T-helper 2 cell (primary cell): ENCODE measurements at places on chromosomes 11 and 22.

DNA sequence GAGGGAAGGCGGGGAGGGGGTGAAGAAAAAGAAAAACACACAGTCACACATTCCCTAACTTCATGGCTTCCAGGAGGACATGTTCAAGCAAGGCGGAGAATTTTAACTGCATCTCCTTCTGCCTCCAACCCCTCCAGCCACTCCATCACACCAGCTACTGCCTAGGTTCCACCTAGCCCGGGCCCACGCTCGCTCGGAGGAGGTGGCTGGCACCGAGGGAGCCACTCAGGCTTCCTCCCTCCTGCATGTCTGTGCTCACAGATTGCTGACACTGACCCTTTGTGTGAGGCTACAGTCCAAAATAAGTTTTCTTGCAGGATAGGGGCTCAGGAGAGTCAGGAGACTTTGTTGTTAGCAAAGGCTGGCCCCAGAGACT lies 9.4 kb upstream of the OPCML start:
- DNase-seq = no peak

GRCh38 chr22:41963453-41964111 lies 5.7 kb upstream of the SEPTIN3 start:
- no peak for DNase-seq

DNA sequence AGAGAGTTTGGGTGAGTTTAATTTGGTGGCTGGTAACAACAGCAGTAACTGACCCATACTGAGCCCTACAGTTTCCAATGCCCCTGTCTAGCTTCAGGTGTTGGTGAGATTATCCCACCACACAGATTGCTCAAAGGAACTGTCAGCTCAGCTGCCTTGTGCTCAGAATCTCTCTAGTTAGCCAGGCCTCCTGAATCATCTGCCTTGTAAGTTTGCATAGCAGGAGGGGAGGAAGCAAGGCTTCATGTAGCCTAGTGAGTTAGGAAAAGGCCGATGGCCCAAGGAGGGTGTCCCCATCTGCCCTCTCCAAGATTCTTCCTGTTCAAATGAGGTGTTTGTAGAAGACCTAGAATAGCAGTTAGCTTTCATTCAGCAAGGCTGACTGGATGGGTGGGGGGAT lies 74.3 kb downstream of the MICAL2 start:
- no peak for DNase-seq

GRCh38 chr22:44136112-44136511 lies 44.6 kb upstream of the PARVG start:
- no peak for DNase-seq

DNA sequence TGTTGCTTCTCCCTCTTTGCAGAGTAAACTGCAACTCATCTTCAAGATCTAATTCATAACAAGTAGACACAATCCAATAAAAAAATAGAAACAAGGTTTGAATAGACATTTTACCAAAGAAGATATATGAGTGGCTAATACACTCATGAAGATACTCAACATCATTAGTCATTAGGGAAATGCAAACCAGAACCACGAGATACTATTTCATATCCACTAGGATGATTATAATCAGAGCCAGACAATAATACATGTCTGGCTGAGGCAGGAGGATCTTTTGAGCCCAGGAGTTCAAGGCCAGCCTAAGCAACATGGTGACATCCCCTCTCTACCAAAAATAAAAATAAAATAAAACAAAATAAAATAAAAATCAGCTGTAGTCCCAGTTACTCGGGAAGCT lies 85.0 kb downstream of the ATG16L2 start:
- DNase-seq = no peak

DNA sequence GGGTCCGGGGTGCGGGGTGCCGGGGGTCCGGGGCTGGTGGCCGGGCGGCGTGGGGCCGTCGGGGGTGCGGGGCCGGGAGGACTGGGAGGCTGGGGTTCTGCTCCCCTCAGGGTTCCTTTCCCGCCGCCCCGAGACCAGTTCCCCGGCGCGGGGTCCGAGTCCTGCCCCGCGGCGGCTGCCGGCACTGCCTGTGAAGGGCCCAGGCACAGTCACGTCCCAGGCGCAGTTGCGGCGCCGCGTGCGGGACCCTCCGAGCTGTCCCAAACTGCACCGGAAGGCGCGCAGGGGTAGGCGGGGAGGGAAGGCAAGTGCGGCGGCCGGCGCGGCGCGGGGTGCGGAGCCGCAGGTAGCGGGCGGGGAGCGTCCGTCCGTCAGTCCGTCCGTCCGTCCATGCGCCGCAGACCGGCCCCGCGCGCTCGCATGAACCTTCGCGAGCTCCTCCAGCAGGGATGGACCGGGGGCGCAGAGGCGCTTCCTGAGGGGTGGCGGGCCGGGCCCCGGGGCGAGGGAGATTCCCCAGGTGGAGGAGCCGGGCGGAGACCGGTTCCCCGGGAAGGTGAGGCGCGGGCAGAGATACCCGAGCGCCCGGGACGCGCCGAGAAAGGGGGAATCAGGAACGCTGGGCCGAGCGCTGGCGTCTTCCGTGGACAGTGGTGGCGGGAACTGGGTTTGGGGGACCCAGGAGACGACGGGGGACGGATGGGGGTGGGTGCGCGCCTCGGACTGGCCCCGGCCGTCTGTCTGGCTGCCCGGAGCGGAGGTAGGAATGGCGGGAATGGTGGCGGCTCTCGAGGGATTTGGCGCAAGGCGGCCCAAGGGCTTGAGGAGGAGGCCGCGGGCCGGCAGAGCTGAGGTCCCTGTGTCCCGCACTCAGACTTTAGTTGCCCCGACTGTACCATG lies 3.1 kb upstream of the ADORA2A start:
- DNase-seq = peak; percentile 34

DNA sequence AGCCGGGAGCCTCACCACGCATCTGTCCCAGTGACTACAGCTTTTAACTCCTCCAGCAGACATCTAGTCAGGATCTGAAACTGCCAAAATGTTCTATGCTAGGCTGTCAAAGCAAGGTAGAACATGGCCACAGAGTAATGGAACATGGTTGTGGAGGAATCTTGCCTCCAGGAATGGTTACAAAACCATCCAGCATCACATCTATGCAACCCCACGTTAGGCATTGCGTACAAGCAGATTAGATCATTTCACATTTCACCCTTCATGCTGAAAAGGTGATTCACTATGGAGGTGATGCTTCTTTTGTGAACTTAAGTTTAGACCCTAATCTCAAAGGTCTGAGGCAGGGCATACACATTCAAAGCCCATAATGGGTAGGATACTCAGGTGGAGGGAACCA lies 103.0 kb downstream of the PARVA start:
- no peak for DNase-seq

DNA sequence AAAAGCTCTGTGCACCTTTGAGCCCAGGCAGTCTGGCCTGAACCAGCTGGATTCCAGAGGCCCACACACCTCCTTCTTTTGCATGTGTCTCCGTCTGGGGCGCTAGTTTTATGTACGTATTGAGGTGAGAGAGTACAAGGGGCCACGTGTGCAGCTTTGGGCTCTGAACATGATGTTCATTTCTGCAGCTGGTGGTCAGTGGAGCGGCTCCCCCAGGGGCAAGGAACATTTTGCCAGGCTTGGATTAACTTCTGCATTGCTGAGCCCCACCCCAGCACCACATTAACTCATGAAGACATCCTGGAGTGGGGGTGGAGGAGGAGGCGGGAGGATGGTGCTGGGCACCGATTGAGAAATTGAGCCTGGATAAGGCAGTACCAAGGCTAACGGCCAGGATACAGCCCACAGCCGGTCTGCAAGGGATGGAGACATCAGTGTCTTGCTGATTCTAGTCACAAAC lies 13.8 kb downstream of the USP2 start:
- DNase-seq = no peak

DNA sequence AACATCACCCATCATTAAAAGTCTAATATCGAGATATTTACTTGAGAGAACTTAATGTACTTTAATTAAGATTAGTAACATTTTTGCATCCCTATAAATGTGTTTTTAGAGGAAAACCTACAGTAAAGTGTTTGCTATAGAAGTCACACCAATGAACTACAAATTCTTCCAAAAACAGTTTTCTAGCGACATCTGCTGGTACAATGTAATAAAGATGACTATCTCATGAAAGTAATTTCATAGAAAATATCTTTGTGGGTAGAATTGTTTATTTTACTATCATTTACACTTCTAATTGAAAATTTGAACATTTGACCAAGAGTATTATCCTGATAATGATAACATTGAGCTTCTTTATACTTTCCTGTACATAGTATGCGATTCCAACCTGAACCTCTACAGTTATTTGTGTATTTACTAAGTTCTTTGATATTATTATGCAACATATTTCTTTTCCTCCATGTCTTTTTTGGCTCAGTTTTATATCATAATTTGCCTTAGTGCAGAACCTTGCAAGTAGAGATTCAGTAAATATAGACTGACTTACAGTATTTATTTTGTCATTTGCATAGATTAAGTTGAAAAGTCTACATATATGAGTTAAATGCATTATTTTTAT lies 252.7 kb downstream of the TMEM135 start:
- DNase-seq = no peak

- peak; percentile 20 for DNase-seq
These were observed 69.2 kb upstream of the PRR5 start for GRCh38 chr22:44632541-44633396.

- peak; percentile 15 for DNase-seq
These were observed 9.4 kb downstream of the PLAAT2 start for GRCh38 chr11:63553759-63554158.

GRCh38 chr11:79864882-79865281 lies 424.1 kb upstream of the TENM4 start:
- no peak for DNase-seq

GRCh38 chr11:73326929-73327811 lies 19.1 kb downstream of the ARHGEF17 start:
- no peak for DNase-seq

DNA sequence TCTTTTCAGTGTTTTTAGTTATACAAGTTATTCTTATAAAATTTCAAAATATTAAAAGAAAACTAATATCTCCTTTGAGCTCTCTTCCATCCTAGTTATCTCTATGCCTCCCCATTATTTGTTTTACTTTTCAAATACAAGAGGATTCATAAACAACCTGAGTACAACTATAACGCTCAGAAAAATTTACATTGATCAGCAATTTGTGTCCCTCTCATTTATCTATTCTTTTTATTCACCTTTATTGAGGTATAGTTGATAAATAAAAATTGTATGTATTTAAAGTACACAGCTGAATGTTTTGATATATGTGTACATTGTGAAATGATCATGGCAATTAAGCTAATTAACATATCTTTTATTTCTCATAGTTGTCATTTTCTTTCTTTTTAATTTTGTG lies 57.6 kb downstream of the GRIA4 start:
- no peak for DNase-seq

DNA sequence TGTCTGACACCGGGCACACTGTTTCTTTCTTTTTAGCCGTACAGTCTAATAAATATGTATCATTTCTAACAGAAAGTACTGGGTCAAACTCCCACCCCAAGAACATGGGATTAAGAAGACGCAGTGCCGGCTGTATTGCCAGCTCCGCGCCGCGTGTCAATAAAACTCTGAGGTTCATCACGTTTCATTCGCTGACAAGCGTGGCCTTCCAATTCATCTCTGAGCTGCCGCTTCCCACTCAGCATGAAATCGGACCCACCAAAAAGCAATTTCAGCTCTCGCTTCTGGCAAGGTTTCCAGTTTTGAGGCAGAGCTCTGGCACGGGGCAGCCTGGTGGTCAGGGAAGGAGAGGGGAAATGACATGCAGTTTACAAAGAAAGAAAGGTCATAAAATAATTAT lies 819.8 kb downstream of the OPCML start:
- DNase-seq = no peak
